ENCODE measurements at places on chromosomes 3 and 15. TPM values are rescaled to one million over a fixed set of nuclear protein-coding genes. Genes with fewer than 3 reads are reported as not detected.

Gene FBXO40
- total RNA-seq, result not detected

Gene ST8SIA2
- total RNA-seq, result not detected

Gene ERICH6
- not detected for total RNA-seq

Gene TNFSF10
- not detected for total RNA-seq

Gene RBSN
- total RNA-seq, result 35.0 TPM

Gene PCLAF
- total RNA-seq, result 21.2 TPM

Gene PRR23A
- not detected for total RNA-seq

Gene CAMK2N2
- not detected for total RNA-seq

- DNase-seq, result no peak
These were observed 10.6 kb downstream of the PSMA4 start for GRCh38 chr15:78550815-78551214.

DNA sequence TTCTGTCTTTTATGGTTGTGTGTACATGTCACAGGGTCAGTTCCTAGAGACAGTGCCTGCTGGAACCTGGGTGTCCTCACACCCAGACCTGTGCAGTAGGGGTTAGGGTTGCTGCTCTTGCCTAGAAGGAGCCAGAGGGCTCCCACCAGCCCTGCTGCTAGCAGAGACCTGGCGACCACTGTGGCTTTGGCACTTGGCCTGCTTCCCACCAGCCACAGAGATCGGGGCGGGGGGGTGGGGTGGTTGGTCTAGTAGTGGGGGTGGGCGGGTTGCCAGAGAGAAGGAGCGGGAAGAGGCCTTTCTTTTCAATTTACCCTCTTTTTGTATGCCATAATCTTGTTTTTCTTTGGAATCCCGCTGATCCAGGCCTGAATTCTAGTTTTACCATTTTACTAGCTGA, 29.4 kb downstream of the EEFSEC start:
- no peak for DNase-seq

DNA sequence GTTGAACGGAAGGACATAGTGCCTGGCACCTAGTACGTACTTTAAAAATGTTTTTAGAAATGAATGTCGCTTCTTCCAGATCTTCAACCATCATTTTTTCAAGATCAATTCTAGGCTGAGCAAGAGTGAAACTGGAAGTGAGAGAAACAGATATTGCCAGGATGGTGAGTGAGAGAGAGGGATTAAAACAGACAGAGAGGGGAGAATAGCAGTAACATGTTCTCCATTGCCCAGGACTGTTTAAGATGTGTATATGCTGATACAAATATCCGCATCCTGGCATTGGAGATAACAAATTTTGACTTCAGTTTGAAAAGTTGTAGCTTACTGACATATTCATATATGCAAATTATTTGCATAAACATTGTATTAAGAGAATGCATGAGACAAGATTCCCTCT, 1156.1 kb downstream of the TBL1XR1 start:
- no peak for DNase-seq

GRCh38 chr15:59292442-59293151, 80.1 kb downstream of the MYO1E start:
- no peak for DNase-seq

- peak; percentile 72 for DNase-seq
These were observed 1.5 kb upstream of the SKIL start for GRCh38 chr3:170355738-170356595.

GRCh38 chr3:62109534-62109933, 263.8 kb downstream of the FEZF2 start:
- DNase-seq, result peak; percentile 95

DNA sequence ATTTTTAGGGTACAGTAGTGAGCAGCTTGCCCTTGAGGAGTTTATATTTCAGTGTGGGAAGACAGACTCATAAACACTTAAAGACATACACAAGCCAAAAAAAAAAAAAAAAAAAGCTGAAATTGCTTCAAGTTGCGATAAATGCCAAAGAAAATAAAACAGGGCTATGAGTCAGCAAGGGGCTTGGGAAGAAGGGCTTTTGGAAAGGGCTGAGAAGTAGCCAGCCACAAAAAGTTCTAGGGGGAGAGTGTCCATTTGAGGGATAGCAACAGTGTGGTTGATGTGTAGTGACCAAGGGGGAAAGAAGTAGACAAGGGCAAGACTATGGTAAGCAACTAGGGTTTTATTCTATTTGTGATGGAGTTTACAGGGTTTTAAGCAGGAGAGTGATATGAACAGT, 185.5 kb downstream of the ADAMTS9 start:
- DNase-seq, result no peak

DNA sequence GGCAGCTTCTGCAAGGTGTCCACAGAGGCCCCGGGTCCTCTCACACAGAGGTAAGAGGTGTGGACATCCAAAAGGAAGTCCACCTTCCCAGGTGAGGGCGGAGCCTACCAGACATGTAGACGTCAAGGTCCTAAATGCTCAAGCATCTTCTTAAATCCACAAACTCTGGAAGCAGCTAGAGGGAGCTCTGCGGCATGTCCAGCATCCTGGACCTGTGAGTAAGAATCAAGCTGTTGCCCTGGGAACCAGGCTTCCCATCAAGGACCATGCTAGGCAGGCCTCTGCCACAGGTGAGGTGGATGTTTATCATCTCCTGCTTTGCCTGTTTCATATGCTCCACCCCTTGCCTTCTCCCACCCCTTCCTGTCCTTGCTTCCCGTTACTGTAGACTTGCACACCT, 368.2 kb downstream of the GABRG3 start:
- no peak for DNase-seq

- no peak for DNase-seq
These were observed 10.7 kb downstream of the KLF15 start for GRCh38 chr3:126346466-126346865.

GRCh38 chr3:147427746-147428145, 18.6 kb downstream of the ZIC1 start:
- no peak for DNase-seq

DNA sequence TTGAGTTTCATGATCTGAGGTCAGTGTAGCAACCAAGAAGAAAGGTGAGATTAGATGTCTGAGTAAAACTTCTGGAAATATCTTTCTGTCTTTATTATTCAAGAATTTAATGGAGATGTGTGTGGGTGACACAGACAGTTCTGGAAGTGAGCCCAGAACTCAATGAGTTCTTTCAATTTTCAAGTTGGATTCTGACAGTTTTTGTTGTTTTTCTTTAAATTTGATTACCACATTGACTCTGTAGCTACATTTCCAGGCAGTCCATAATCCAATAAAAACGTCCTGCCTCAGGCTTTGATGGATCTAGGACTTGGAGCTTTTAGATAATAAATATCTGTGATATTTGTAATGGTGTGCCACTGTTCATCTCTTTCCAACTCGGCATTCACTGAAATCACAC, 3.9 kb upstream of the PARP14 start:
- DNase-seq, result peak; percentile 43

GRCh38 chr3:104556372-104557078, 810.2 kb upstream of the ALCAM start:
- peak; percentile 3 for DNase-seq

GRCh38 chr3:130378677-130379191, 33.3 kb downstream of the COL6A5 start:
- no peak for DNase-seq

GRCh38 chr15:69591905-69592508, 139.4 kb downstream of the RPLP1 start:
- DNase-seq, result no peak

DNA sequence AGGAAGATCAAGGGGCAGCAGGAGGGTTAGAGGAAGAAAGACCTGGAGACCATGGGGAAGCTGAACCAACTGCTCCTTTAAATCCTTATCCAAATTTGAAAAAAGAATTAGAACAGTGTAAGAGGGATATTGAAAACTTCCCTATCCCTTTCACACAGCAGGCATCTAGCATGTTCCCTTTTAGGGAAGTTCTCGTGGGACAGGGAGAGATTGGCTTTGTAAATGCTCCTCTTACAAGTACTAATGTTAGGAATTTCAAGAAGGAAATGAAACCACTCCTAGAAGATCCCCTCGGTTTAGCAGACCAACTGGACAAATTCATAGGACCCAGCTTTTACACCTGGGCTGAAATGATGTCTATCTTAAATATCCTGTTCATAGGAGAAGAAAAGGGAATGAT, 41.5 kb downstream of the PPCDC start:
- no peak for DNase-seq

- DNase-seq, result peak; percentile 69
These were observed 712 bp upstream of the MME start for GRCh38 chr3:155079468-155079745.

Data from GM23248 (cell line).